ENCODE measurements at places on chromosomes 7 and 10.

DNA sequence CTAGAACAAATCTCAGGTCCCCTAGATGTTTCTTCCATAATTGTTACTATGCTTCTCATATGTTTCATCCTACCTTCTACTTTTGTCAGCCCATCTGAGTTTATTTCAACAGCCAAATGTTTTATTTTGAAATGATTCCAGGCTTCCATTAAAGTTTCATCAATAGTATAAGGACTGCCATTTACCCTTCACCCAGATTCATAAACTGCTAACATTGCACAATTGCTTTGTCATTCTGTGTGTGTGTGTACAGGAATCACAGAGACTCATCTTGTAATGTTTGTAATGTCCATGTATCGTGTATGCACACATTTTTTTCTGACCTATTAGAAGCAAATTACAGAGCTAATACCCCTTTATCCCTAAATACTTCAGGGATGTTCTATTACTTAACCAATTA, 25.5 kb downstream of the MMRN2 start:
- DNase-seq, result no peak

DNA sequence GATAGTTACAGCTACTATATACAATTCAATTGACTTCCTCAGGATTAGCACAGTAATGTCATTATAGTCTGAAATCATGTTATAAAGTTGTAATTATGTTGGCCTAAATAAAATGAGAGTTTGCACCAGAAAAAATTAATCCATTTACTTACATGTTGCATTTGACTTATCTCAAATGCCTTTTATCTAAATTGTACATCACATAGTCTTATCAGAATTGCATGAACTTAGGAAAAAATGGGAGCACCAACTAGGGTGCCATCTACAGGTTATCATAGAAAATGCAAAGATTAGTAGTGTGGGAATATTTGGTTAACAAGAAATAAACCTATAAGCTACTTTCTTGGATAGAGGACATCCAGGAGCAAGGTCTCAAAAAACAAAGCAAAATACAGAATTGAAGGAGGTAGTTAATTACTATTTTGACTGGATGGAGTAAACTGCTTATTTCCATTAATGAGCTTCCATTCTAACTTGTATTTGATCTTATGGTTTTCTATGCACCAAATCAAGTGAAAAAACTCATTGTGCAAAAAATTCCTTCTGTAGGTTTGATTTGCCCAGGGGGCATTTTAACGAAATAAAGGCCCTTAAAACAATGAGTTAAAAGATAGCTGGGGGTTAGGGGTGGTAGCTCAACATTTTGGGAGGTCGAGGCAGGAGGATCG, 60.0 kb upstream of the ORC5 start:
- no peak for DNase-seq

DNA sequence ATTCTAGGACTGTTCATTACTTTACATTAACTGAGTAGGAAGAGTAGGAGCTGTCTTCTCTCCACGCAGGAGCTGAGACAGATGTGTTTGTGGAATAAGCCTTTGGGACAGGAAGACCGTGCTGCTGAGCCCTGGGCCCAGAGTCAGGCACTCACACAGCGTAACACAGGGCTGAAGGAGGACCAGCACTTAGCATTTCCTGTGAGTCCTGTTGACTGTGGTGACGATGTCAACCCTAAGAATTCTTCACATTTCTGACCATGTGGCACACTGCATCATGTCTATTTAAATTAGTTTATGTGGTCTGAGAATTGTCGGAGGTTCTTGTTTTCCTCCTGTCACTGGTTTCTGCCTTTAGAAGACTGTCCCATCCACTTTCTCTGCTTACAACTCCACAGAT, 117.2 kb downstream of the PIP4K2A start:
- DNase-seq, result no peak

- DNase-seq, result no peak
Measured at GRCh38 chr7:77348371-77348813, 67.8 kb downstream of the GSAP start.

DNA sequence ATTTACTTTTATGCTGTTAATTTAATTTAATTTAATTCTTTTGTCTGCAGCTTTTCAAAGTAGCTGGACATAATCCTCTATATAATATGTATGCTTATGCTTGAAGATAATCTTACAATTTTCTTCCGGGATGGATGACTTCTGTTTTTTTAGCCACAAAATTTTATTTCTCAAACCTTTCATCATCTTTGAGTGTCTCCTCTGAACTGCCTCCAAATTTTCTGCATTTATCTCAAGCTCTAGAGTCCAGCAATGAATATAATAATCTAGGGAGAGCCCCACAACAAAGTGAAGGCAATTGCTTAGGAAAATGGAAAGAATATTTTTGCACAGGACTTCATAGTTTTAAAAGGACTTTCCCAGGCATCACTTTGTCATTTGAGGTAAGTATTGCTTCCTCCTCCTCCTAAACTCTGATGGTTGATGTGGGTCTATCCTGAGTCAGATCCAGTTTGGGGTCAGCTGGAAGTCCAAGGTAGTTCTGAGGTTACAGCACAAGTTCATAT, 53.7 kb upstream of the FAM3C start:
- DNase-seq, result no peak

- DNase-seq, result no peak
Measured at GRCh38 chr7:92478095-92478494, 349 bp upstream of the ERVW-1 start.

- no peak for DNase-seq
Measured at GRCh38 chr7:119452401-119452800, 820.6 kb upstream of the KCND2 start.

- DNase-seq, result no peak
Measured at GRCh38 chr10:125738206-125738605, 18.7 kb downstream of the EDRF1 start.

- DNase-seq, result no peak
Measured at GRCh38 chr10:26457088-26457487, 18.9 kb downstream of the APBB1IP start.
